Renal cortical epithelial cell (primary cell): ENCODE measurements at places on chromosomes 1 and 21.
A peak's percentile ranks its signal among the peaks of the same experiment; 100 is the strongest.

GRCh38 chr1:96992871-96993270 lies 271.3 kb downstream of the PTBP2 start:
- no peak for DNase-seq

DNA sequence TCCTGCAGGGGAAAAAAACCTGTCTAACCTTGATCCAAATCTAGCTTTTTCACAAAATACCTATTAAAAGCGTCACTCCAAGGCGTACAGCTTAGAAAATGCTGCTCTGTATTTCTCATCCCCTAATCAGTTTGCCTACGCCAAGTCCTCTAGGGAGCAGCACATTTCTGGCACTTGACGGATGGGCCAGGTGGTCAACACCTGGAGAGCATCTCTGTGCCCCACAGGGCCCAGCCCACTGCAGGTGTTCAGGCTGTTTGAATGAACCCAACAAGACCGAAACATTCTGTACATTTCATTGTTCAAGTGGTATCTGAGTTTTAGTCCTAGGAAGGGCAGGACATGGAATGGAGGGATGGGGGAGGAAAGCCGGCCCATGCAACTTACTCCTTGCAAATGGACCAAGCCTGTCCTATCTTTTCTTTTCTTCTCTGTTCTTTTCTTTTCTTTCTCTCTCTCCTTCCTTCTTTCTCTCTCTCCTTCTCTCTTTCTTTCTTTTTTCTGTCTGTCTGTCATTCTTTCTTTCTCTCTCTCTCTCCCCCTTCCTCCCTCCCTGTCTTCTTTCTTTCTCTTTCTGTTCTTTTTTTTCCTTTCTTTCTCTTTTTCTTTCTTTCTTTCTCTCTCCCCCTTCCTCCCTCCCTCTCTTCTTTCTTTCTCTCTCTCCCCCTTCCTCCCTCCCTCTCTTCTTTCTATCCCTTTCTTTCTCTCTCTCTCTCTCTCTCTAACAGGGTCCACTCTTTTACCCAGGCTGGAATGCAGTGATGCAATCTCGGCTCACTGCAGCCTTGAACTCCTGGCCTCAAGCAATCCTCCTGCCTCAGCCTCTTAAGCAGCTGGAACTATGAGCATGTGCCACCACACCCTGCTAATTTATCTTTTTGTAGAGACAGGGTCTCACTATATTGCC lies 29.1 kb downstream of the IGFN1 start:
- no peak for DNase-seq

DNA sequence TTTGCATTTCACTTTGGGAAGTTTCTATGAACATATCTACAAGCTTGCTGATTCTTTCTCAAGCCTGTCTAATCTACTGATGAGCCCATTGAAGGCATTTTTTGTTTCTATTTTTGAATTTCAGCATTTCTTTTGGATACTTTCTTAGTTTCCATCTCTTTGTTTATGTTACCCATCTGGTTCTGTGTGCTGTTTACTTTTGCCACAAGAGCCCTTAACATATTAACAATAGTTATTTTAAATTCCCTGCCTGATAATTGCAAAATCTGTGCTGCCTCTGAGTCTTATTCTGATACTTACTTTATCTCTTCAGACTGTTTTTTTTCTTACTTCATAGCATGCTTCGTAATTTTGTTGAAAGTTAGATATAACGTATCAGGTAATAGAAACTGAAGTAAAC lies 75.8 kb upstream of the ZRANB2 start:
- no peak for DNase-seq

GRCh38 chr1:104248385-104248784 lies 498.7 kb downstream of the AMY1C start:
- no peak for DNase-seq

DNA sequence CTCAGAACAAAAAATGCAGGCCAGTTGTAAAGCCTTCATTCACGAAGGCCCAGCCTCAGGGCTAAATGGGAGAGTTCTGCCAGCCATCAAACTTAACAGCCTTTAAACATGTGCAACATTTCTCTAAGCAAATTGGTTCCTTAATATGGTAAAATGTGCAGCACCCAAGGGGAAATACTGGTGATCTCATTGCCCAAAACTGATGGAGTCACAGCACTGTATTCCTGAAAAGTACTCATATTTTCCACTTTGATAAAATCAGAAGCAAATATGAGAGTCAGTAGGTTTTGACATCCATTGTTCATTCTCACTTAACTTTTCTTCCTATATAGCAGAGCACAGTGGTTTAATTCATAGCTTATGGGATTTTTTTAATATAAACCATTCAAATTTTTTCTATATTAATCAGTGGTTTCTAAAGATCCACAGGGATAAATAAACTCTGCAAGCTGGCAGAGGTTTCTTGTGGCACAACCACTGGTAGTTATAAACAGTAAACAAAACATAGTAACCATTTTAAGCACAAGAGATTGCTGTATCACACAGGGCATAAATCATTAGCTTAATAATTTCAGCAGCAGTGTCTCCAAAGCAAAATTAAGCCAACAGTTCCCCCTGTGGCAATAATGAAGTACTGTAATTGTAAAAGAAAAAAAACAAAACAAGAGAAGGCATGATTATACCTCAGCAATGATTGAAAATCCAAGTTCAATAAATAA lies 106.9 kb upstream of the LYPLAL1 start:
- peak; percentile 88 for DNase-seq

GRCh38 chr1:95532335-95532734 lies 298.3 kb downstream of the RWDD3 start:
- DNase-seq: no peak

DNA sequence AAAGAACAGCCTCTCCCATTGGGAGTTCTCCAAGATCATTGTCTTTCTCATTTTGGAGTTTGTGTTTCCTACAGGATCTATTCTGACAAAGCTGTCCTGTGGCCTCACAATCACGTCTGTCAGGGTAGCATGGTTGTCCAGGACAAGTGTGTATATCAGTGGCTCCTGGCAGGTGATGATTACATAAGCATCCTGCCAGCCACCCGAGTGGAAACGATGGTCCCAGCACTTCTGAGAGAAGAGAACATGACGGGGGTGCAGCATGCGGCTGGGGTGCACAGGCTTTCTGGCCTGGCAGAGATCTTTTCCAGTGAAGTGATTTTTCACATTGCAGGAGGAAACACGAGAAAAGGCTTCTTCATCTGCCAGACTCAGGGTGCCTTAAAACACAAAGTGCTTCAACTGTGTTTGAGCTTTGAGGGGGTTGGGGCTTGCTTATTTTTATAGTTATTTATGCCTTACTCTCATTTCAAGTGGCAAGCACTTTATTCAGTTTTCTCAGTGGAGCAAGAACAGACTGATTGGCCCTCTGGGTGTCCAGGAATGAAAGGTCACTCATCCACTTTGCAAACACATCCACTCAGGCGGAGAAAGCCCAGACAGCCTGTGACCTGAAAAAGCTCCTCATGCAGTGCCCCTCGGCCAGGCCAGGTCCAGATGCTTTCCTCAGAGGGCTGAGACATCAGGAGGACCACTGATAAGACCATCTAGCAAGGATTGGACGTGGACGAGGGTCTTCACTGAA lies 186.0 kb downstream of the DUSP10 start:
- DNase-seq: peak; percentile 18

GRCh38 chr1:235933766-235934116 lies 67.0 kb upstream of the LYST start:
- no peak for DNase-seq
